ENCODE measurements at places on chromosomes 7 and 10.

- no peak for DNase-seq
Observed at GRCh38 chr10:92112462-92112861, 178.4 kb downstream of the CPEB3 start.

DNA sequence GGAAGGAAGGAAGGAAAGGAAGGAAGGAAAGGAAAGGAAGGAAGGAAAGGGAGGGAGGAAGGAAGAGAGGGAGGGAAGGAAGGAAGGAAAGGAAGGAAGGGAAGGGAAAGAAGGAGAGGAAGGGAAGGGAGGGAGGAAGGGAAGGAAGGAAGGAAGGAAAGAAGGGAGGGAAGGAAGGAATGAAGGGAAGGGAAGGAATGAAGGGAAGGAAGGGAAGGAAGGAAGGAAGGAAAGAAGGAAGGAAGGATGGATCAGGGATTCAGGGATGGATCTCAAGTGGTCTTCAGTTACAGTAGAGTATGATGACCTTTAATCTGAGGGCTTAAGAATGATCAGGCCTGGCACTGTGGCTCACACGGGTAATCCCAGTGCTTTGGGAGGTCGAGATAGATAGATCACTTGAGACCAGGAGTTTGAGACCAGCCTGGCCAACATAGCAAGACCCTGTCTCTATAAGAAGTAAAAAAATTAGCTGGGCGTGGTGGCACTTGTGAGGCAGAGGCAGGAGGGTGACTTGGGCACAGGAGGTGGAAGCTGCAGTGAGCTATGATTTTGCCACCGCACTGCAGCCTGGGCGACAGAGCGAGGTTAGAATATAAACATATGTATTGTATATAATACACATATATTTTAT lies 760 bp upstream of the FOXK1 start:
- DNase-seq: no peak

- DNase-seq: no peak
Observed at GRCh38 chr7:79668292-79668691, 214.8 kb upstream of the MAGI2 start.

- no peak for DNase-seq
Observed at GRCh38 chr7:43395351-43395750, 187.6 kb upstream of the STK17A start.

GRCh38 chr7:69773535-69774225 lies 175.4 kb downstream of the AUTS2 start:
- DNase-seq: no peak

DNA sequence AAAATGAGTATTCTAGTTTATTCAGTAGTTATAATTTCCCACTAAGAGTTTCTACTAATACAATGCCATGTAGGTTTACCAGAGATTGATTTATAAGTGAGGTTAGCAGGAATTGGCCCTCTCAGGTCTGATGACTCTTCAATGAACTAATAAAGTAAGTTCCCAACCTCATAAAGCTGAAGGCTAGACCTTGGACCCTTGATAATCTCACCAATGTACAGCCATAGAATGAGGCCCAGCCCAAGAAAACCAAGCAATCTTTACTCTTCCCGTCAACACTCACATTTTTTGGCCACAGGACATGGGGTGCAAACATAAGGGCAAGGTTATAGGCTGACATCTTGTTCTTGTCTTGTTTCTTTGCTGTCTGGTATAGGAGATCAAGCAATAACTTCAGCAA lies 33.3 kb downstream of the ARHGAP19 start:
- no peak for DNase-seq
